BJ (cell line): ENCODE measurements at places on chromosomes 7 and 10.

- no peak for DNase-seq
These were observed 476.5 kb downstream of the SUGCT start for GRCh38 chr7:40611095-40611871.

GRCh38 chr7:153381275-153382040, 621.9 kb downstream of the ACTR3B start:
- DNase-seq = no peak

GRCh38 chr7:122864838-122865237, 21.4 kb downstream of the CADPS2 start:
- no peak for DNase-seq

- DNase-seq = no peak
These were observed 63.1 kb downstream of the FZD1 start for GRCh38 chr7:91327346-91327745.

GRCh38 chr10:47337310-47337709, 10.9 kb upstream of the RBP3 start:
- no peak for DNase-seq

- no peak for DNase-seq
These were observed 3.2 kb upstream of the IL2RA start for GRCh38 chr10:6065406-6065805.

- DNase-seq = no peak
These were observed 225.2 kb upstream of the FZD1 start for GRCh38 chr7:91039033-91039432.

DNA sequence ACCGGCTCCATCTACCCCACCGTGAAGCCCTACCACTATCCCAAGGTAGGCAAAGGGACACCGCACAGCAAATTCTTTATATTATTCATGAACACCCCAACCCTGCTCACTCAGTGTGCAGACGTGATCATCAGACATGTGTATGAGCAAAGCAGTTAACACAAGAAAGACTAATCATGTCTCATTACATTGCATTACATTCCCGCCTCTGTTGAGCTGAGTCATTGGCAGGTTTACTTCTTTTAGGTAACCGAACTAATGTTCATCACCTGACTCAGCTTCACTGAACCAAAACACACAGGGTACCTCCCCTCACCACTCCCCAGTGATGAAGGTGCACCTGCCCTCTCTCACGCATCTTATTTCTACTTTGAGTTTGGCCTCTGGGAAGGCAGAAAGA, 233.4 kb downstream of the PAXIP1 start:
- DNase-seq = no peak
